ENCODE measurements at places on chromosomes 5 and 9. TPM values are rescaled to one million over a fixed set of nuclear protein-coding genes. Genes with fewer than 3 reads are reported as not detected.

RASEF gene
- total RNA-seq: 0.97 TPM

CMYA5 gene
- total RNA-seq: 1.7 TPM

PCDHB4 gene
- under 0.01 TPM for total RNA-seq

ARID3C gene
- not detected for total RNA-seq

DOCK8 gene
- 0.32 TPM for total RNA-seq

IL9 gene
- total RNA-seq: not detected

DBH gene
- not detected for total RNA-seq

DNA sequence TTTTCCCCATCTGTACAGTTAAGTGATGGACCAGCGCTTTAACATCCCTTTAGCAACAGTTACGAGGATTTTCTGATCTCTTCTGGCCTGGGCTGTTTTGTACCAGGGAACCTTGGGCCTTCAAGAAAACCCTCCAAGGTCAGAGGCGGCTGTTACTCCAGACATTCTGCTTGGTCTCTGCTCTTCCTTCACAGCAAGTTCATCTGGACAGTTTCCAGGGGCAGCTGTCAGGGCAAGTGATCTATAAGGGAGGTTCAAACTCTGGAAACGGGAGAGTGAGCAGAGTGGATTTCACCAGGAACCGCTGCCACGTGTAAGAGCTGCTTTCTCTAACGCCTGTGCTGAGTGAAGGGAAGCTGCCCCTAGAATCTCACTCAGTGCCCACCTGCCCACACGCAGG, 36.7 kb downstream of the ZNF618 start:
- DNase-seq: peak; percentile 52

DNA sequence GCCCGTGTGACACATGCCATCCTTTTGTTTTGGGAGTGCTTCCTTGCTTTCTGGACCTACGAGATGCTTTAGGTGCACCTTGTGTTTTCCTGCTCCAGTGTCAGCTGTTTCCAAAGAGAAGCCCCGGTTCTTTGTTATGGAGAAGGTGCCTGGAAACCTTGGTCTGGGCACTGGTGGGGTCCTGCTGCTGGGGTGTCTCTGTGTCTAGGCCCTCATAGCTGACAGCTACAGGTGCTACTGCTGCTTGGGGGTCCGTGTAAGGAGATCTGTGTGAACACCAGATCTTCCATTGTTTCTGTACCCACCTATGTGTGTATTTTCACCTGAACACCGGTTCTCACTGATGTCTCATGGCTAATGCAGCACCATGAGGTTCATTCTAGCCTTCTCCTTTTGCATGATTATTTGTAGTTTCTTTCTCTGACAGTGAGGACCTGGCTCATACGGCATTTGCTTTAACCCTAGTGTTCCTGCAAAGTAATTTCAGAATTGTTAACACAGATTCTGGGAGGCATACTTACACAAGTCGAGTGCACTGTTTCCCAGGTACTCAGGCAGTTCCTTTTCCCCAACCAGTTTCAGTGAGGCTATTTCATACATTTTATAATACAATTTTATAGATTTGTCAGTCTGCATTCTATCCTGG, 13.2 kb upstream of the FAM120AOS start:
- no peak for DNase-seq

GRCh38 chr5:124572971-124573370, 173.5 kb downstream of the ZNF608 start:
- DNase-seq: no peak

- DNase-seq: no peak
Measured at GRCh38 chr9:134290603-134291451, 35.4 kb upstream of the RXRA start.

GRCh38 chr9:132242621-132243155, 80.8 kb downstream of the NTNG2 start:
- no peak for DNase-seq

DNA sequence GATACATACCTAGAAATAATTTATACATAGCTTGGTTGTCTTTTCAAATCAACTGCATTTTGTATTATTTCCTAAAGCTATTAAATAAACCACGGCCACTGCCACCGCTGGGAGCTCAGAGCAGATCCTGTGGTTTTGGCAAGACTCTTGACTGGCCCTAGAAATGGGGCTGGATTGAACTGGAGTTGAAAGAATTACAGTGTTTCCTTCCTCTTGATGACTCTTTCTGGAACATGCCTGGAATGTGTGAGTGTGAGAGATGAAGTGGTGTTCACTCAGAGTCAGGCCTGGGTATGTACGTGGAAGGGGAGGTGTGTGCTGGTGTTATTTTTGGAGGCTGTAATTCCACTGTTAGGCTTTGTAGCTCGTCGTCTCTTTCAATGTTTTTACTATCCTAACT, 45.9 kb downstream of the TEK start:
- DNase-seq: peak; percentile 82

- no peak for DNase-seq
Measured at GRCh38 chr5:148352696-148353095, 17.3 kb downstream of the SPINK9 start.

DNA sequence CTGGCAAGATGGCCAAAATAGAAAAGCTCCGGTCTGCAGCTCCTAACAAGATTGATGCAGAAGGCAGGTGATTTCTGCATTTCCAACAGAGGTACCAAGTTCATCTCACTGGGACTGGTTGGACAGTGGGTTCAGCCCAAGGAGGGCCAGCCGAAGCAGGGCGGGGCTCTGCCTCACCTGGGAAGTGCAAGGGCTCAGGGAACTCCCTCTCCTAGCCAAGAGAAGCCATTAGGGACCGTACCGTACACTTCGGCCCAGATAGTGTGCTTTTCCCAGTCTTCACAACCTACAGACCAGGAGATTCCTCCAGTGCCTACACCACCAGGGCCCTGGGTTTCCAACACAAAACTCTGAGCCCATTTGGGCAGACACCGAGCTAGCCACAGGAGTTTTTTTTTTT, 277.8 kb downstream of the SLCO4C1 start:
- no peak for DNase-seq

Data from fibroblast of villous mesenchyme (primary cell).